Transverse colon (tissue), 4 donors: ENCODE measurements at places on chromosomes 4 and X. TPM values are rescaled to one million over a fixed set of nuclear protein-coding genes. Genes with fewer than 3 reads are reported as not detected.

The PLP2 gene
- total RNA-seq: 31.0 TPM

DNA sequence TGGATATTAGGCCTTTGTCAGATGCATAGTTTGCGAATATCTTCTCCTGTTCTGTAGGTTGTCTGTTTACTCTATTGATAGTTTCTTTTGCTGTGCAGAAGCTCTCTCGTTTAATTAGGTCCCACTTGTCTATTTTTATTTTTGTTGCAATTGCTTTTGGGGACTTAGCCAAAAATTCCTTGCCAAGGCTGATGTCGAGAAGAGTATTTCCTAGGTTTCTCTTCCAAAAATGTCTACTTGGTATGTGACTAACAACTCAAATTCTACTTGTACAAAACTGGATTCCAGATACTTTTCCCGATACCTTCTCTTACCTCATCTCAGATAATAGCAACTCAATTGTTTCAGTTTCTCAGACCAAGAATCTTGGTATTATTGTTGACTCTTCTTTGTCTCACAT is 142.4 kb upstream of the GLRA2 start:
- H3K4me3 ChIP-seq: no peak overlapping the region
- H3K27me3 ChIP-seq: no peaks in the 10 kb centered on the region
- no peaks in the 10 kb centered on the region for H3K36me3 ChIP-seq

GRCh38 chr4:65450899-65451298 is 219.4 kb downstream of the EPHA5 start:
- no peaks in the 10 kb centered on the region for H3K4me1 ChIP-seq
- H3K36me3 ChIP-seq: no peaks in the 10 kb centered on the region
- H3K4me3 ChIP-seq: no peak overlapping the region
- no peak for DNase-seq

- peak overlapping the region; percentile 71 for H3K27ac ChIP-seq
- peak; percentile 76 for DNase-seq
- no peaks in the 10 kb centered on the region for H3K27me3 ChIP-seq
- peaks cover 5% of the 10 kb centered on the region for H3K4me1 ChIP-seq
- no peak overlapping the region for H3K4me3 ChIP-seq
- no peaks in the 10 kb centered on the region for H3K36me3 ChIP-seq
Observed at GRCh38 chr4:186765673-186766546, 42.3 kb upstream of the FAT1 start.

DNA sequence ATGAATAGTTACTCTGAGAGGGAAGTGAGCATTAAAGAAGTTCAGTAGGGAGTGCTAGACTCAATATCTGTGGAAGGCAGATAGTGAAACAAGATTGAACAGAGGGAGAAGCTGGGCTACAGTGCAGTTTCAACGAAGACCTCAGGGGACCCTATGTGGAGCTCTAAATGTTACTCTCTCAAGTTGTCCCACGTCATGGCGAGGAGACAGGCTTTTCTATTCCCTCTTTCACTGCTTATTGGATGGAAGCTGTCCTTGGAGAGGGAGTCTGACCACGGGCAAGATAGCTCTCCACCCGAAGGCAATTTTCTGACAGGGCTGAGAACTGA is 42.3 kb upstream of the CCSER1 start:
- H3K27me3 ChIP-seq: no peaks in the 10 kb centered on the region
- H3K36me3 ChIP-seq: no peaks in the 10 kb centered on the region
- no peak overlapping the region for H3K4me3 ChIP-seq
- H3K4me1 ChIP-seq: no peaks in the 10 kb centered on the region
- DNase-seq: no peak
- H3K27ac ChIP-seq: no peak overlapping the region
